ENCODE measurements at places on chromosomes 3 and 15.

DNA sequence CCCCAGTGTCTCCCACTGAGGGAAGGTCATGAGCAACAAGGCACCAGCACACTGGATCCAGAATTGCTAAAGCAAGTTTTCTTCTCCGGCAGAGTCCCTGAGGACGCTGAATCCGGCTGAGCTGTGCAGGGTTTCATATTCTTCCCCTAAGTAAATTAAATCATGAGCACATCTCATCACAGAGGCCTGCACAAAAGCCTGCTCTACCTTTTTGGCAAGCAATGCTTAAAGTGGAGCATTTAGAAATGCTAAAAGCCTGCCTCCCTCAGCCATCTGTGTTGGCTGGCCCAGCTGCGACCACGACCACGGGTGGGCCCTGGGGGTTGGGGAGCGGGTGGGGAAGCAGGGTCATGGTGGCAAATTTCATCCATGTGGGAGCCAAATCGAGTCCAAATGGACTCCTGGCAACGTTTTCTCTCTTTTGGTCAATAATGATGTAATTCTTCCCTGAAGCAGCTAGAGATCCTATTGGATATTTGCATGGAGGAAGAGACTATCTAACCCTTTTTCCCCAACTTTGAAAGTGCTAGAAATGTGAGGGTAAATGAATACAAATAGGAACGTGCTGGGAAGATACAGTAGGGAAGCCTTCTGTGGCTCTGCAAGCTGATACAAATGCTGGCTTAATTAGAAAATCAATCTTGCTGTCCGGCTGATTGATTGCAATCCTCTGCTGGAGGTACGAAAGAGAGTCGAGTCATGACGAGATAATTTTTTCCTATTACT is 532.8 kb upstream of the TBL1XR1 start:
- no peak for DNase-seq

DNA sequence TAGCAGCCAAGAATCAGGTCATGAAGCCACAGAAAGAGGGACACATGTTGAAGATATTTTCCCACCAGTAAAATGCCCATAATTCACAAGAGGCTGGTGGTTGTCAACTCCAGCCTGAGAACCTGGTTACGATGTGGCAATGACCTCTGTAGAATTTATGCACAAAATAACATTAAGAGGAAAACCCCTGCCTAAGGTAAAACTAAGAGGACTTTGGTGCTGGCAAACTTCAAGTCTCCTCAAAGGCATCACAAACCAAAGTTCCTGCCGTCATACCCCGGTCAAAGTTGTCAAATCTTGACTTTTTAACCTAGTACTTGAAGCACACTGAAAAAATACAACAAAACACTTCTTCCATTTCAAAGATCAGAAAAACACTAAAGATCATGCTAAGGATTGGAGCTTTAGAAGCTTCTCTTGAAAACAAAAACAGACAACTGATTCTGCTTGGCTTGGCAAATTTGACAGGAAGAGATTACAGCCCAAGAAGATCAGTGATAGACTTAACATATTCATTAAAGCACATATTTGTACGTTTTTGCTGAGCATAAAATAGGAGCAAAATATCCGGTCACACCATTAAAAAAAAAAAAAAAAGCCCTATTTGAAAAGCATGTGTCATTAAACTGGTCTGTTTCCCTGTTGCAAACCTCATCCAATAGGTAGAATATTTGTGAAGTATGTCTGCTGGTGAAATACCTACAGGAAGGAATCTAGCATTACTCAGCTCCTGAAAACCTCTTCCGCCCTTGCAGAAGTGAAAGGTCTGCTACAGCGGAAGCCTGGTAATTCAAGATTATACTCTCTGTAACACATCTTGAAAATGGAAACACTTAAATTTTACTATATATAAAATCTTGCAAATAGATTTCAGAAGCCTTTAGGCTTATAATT is 22.8 kb downstream of the EIF4E3 start:
- DNase-seq = no peak

DNA sequence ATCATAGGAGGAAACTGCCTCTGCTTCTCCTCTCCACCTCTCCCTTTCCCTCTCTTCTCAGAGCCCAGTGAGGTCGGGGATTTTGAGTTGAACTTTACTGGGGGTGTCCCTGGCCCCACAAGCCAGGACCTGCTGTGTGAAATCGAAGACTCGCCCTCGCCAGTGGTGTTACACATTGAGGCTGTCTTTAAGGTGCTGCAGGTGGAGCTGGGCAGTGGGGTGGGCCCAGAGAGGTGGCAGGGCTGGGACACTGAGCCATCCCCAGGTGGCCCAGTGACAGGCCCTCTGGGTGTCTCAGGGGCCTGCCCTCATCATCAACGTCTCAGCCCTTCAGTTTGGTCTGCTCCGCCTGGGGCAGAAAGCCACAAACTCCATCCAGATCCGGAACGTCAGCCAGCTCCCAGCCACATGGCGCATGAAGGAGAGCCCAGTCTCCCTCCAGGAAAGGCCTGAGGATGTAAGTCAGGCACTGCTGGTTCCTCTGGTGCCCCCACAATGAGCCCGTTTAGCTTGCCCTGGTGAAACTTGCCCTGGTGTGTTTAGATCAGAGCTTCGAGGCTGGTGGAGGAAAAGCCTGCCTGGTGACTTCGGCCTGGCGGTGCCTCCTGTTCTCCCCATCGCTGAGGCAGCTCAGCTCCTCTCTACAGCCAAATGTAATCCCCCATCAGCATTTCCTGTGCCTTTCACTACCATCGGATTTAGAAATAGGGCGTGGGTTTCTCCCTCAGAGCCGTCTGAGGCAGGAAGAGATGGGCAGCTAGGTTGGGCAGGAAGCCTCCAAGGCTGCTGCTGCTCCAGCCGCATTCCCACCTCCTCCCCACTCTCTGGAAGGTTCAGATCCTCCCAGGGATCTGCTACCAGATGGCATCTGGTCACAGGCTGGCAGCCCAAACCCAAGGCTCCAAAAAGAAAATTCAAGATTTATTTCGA is 39.2 kb downstream of the ACAA1 start:
- no peak for DNase-seq

- DNase-seq = no peak
These were observed 110.1 kb downstream of the CADM2 start for GRCh38 chr3:85068911-85069310.

GRCh38 chr3:180189310-180189648 is 152.5 kb upstream of the PEX5L start:
- no peak for DNase-seq

GRCh38 chr3:52085681-52086282 is 29.4 kb upstream of the DUSP7 start:
- DNase-seq = no peak

- no peak for DNase-seq
These were observed 643.1 kb downstream of the ZPLD1 start for GRCh38 chr3:103077910-103078309.

DNA sequence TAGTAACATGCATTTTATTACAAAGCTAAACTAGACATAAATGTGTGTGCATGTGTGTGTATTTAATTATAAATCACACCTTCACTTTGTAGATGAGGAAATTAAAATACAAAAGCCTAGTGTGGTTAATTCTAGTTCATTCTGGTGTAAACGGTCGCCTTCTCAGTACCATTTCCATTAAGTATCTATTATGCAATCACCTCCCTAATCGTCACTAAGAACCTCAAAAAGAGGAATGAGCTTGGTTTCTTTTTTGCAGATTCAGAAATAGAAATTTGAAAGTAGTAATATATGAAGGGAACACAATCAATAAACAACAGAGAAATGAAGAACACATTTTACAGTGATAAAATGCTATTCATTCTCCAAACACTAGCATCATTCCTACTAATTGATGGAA is 233.2 kb downstream of the ZBBX start:
- no peak for DNase-seq

DNA sequence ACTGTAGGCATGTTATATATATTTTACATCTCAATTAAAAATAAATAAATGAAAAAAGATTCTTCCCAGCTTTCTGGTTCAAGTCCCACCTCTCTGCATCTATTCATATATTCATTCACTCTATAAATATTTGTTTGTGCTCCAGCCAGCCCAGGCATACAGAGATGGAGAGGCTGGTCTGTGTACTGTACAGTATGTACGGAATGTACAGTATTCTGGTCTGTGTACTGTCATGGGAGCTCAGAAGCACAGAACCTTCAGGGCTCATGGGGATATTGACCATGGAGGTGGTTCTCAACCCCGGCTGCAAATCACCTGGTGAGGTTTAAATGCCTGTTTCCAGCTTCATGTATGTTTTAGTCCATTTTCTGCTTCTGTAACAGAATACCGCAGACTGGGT is 13.8 kb downstream of the CORO2B start:
- no peak for DNase-seq

DNA sequence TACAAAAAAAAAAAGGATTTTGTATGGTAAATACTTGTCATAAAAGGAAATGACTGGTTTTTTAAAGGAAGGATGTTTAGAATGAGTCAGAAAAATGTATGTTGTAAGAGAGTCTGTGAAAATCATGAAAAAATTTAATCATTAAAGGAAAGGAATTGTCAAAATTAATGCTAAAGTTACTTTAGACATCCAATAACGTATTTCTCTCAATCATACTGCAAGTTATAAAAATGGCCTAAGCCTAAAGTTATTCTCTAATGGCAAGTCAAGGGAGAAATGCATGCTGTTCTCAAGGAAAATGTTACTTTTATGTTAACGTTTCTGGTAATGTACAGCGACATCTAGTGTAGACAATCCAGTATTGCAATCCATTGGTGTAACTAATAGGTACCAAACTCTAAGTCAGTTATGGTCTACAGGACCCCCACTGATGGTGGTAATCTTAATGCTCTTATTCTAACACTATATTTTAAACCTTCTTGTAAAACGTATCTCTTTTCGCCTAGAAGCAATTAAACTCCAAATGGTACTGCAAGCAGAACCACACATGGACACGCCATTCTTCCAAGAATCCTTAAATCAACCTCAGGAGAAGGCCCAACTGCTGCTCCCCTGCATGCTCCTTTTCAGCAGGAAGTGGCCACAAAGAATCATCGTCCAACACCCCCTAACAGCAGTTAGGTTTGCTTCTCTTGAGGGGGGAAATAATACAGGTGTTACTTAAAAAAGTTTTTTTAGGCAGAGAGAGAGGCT is 35.2 kb downstream of the NCEH1 start:
- DNase-seq = no peak

DNA sequence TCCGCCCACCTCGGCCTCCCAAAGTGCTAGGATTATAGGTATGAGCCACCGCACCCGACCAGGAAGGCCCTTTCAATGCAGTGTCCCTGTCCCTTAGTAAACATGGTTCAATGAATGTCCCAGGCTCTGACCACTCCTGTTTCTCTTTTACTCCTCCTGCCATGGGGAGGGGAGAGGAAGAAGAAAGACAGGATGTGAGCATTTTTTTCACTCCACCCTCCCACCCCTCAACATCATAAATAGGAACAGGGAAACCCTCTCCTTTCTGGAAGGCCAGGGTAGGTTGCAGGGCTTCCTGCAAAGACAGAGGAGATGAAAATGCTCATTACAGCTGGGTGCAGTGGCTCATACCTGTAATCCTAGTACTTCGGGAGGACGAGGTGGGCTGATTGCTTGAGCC is 7.5 kb upstream of the TATDN2 start:
- no peak for DNase-seq

DNA sequence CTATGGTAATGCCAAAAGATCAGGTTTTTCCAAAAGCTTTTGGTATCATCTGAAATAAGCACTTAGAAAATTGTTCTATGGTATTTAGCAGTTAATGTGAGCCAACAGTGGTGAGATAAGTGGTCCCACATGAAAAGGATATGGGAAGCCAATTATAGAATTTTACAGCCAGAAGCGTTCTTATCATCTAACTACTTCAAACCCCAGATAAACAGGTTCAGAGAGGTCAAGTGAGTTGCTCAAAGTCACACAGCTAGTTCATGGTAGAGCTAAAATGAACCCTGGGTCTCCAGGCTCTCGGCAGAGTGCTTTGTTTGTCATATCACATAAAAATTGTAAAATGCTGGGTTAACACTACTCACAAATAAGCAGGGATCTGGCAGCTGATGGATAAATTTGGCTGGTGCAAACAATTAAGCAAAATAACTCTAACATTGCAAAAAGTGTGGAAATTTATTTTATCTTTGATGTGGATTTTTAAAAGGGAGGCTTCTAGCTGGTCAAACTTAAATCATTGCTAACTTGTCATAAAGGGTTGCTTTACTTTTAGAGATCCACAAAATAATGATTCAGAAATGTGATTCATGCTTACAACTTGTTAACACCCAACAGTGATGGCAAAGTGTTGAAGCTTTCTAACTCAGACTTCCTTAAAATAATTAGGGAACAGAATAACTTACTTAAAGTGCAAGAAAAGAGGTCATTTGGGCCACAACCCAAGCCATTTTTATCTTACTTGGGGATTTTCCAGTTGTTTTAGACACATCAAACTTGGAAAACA is 202.8 kb upstream of the TBC1D5 start:
- no peak for DNase-seq

DNA sequence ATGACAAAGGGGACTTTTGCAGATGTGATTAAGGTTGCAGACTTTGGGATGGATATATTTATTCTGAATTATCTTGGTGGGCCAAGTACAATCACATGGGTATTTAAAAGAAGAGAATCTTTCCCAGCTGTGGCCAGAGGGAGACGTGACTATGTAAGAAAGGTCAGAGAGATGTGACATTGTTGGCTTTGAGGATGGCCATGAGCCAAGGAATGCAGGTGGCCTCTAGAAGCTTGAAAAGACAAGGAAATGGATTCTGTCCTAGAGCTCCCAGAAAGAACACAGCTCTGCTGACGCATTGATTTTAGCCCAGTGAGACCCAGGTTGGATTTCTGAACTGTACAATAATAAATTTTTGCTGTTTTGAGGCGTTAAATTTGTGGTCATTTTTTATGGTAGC is 616.0 kb upstream of the TBL1XR1 start:
- no peak for DNase-seq

- no peak for DNase-seq
These were observed 8.7 kb downstream of the ATXN7 start for GRCh38 chr3:63872135-63872924.

DNA sequence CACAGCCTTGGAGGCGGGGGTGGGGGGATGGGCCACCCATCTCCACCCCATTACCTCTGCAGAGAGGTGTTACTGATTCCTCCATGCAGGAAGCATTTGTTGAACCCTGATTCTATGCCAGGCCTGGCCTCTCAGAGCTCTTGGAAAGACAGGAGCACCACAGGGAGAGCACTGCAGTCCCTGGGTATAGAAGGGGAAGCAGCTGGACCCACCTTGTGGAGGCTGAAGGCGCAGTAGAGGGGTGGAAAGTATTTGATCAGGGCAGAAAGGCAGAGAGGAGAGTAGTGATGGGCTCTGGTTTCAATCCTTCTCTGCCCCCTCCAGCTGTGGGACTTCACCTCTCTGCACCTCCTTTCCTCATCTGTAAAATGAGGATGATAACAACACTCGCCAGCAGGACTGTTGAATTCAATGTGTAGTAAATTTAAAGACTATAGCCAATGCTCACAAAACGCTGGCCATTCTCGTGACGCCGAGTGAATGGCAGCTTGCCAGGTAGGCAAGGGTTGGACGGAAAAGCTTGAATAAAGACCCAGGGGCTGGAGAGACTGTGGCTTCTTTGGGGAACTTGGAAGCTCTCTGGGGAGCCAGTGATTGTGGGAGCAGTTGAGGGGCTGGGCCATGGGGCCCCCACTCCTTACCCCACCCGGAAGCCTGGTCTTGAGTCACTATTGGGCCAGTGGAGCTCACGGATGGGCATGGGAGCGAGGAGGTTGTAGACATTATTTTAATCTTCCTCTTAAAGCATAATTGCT is 8.0 kb upstream of the CCDC33 start:
- DNase-seq = no peak

GRCh38 chr15:60372756-60373155 is 25.0 kb downstream of the ANXA2 start:
- DNase-seq = no peak

Data from liver (tissue), 10 donors.